ENCODE measurements at places on chromosomes 11 and 22.

GRCh38 chr22:37182949-37183245 lies 5.2 kb downstream of the C1QTNF6 start:
- DNase-seq: no peak

DNA sequence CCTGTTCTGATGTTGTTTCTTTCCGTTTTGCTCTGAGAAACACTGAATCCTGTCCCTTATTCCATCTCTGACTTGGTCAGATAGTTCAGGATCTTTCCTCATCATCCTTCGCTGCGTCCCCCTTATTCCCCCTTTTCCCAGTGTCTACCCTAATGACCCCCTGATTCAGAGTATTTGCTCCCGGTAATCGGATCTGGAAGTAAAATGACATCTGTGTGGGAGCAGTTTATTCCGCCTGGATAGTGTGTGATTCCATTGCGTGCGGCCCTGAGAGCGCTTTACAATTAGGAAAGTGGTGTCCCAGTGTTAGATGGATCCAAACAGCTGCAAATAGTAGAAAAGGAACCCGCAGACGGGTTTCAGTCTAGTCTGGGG lies 606 bp downstream of the DRG1 start:
- DNase-seq: no peak

DNA sequence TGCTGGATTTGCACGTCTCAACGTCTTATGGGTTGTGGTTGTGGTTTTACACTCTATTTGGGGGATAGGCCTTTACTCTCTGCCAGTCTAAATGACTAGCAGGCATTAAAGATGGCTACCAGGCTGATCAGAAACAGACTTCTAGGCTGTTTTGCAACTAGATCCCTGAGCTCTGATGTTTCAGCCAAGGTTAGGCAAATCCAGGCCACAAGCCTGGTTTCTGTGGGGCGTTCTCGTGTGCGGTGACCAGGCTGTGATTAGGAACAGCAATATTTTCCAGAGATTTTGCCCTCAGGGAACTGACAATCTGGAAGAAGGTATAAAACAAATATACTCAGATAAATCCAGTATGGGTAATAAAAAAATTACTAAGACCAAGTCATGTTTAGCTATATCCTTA lies 502.4 kb downstream of the INSC start:
- DNase-seq: no peak

DNA sequence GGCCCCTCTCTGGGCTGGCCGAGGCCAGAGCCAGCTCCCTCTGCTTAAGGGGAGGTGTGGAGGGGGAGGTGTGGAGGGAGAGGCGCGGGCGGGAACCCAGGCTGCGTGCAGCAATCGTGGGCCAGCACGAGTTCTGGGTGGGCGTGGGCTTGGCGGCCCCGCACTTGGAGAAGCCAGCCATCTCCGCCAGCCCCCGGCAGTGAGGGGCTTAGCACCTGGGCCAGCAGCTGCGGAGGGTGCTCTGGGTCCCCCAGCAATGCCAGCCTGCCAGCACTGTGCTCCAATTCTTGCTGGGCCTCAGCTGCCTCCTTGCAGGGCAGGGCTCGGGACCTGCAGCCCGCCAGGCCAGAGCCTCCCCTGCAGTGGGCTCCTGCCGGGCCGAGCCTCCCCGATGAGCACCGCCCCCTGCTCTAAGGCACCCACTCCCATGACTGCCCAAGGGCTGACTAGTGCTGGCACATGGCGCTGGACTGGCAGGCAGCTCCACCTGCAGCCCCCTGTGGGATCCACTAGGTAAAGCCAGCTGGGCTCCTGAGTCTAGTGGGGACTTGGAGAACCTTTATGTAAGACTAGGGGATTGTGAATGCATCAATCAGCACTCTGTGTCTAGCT lies 96.7 kb upstream of the OR9G4 start:
- DNase-seq: no peak

DNA sequence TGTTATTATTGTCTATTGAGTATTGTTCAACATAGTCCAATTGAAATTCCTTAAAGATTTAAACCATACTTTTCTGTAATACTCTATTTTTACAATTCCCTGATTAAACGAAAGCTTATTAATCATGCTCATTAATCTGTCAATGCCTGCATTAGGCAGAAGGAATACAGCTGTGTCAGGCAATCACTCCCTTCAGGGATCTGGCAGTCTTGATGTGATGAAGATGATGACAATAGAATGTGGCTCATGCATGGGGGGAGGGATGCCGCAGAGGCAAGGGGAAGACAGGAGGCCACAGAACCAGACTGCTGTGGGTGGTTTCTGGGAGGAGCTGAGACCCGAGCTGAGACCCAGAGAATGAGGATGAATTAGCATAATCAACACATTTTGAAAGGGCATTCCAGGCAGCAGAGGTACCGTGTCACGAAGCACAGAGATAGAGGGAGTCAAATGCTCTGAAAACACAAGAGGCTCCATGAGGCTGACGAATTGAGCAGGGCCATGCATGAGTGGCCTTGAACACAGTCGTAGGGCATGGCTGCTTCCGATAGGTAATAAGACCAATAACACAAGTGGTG lies 1075.5 kb downstream of the OPCML start:
- DNase-seq: no peak

DNA sequence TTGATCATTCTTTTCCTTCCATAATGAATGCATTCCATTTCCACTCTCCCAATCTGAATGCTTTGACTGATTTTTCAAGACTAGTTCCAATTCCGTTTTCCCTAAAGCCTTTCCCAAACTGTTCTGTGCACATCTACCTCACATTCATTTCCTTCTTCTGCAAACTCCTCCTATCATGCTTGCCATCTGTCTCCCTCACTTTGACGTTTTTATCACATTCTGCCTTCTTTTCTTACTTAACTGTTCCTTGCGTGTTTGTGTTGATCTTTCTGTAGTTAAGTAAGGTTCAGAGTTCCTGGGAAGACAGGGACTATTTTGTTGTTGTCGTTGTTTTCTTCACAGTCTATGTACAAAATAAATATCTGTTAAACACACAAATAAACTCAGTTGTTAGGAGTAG lies 179.0 kb downstream of the NXPE2 start:
- no peak for DNase-seq

- DNase-seq: no peak
Observed at GRCh38 chr11:117519170-117519569, 191.5 kb downstream of the CEP164 start.

DNA sequence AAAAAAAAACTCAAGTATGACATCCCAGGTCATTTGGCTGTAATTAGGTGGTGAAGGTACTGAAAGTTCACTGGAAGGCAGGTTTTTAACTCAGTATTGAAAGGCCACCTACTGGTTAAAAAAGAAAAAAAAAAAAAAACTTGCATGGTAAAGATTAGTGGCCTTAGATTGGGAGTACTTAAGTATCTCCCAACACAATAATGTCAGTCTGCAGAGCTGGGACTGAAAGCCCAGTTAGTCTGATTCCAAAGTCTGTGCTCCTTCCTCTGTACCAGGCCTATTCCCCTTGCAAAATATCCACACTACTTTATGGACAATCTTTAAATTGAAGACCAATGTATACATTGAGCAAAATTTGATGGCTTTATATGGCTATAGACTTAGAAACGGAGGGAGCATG lies 85.5 kb downstream of the NOX4 start:
- DNase-seq: no peak

DNA sequence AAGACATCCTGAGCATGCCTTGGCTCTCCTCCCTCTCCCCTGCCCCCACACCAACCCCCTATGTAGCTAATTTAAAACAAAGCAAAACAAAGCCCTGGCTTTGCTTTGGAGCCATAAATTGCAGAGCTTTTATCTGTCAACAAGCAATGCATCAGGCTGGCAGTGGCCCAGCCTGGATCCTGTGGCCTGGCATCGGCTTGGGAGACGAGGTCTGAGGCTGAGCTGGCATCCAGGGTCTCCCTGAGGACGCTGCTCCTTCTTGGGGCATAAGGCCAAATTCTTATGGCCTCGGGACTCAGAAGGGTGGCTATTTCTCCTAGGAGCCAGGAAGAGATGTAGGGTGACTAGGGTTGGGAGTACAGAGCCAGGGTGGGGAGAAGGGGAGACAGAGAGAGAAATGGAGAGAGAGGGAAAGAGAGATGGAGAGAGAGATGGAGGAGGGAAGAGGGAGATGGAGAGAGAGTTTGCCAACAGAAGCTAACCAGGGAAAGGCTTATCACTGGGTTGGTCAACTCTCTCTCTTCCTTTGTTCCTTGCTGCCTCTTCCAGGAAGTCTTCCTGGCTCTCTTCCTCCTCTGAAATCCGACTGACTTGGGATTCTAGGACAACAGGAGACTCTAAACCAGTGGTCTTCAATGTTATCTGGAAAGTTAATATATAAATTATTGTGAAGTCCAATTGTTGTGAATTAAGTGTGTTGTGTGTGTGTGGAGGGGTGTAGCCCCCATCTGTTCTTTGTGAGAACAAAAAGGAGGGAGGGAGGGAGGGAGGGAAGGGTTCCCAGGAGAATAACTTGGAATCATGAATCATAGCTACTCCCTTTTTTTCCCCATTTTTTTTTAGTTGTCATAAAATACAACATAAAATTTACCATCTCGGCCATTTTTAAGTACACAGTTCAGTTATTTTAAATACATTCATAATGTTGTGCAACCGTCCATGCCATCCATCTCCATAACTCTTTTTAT lies 29.1 kb downstream of the TSPAN18 start:
- no peak for DNase-seq

- DNase-seq: no peak
Observed at GRCh38 chr11:120775986-120776951, 247.6 kb upstream of the TBCEL start.

DNA sequence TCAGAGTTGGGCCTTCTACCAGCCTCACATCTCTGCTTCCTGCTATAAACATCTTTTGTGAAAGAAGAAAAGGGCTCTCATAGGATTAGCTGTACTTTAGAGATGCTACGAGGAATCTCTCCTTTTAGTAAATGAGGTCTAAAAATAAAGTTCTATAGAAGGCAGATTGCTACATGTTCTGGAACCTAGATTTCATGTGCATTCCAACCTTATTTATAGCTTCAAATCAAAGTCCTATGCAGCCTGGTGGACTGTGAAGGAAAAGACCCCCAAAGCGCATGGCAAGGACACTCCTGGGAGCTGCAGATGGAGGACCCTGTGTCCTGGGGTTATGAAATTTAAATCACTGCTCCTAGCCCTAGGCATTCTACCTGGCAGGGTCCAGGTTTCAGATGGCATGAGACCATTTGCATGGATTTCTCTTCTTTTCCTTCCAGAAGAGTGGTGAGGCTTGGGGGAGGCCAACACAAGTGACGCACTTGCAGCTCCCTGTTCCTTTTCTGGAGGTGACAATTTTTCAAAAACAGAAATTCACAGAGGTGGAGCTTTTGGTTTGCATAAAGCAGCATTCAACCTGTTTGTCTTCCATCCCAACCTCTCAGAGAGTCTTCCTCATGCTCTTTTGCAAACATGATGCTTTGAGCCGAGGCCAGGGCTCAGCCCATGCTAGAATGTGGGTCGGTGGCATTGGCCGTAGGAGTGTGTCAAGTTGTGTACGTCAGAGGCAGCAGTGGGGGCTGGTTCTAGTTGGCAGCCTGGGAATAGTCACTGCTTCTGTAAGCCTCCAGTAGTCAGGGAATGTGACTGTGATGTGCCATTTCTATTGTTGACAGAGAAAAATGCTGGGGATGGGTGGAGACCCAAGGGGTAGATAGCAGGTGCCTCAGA lies 6.3 kb downstream of the CRY2 start:
- DNase-seq: no peak

GRCh38 chr11:47392546-47393162 lies 14.3 kb upstream of the SPI1 start:
- no peak for DNase-seq

- DNase-seq: no peak
Observed at GRCh38 chr11:97615546-97615945, 1225.7 kb downstream of the JRKL start.

- no peak for DNase-seq
Observed at GRCh38 chr11:127592371-127592770, 591.8 kb upstream of the KIRREL3 start.

DNA sequence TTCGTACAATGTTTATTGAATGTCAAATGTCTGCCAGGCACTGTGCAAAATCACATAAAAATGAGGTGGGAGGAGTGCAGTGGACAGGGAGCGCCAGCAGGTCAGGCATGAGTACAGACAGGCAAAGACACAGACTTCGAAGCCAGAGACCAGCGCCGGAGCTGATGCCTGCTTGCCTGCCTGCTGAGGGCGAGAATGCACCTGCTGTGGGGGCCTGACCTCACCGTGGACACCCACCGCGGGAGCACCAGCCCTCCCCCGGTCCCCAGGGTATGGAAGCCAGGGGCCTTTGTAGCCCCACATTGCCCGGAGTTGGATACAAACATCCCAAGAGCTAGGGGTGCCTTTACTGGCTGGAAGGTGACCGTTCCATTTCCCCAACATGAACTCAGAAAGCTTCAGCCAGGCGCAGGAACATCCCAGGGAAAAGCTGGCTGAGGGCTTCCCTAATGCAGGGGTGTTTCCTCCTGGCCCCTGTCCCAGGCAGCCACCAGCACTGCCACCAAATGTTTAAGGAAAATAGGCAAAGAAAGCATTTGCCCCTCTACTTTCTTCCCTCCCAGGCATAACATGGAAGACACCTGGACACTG lies 17.9 kb downstream of the IFITM10 start:
- no peak for DNase-seq

DNA sequence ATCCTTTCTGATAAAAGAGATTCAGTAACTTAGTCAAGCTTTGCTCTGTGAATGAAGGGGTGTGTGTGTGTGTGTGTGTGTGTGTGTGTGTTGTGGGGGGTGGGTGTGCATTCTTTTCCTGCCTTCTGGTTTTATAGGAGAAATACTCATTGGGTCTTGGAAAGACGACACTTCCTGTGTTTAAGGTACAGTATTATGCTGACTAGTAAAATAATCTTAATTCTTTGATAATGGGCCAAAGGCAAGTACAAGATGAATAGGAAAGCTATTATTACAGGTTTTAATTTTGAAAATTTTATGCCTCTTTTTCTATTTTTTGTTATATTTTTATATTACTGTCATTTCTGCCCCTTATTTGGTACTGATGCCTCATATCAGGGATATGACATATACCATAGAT lies 26.1 kb downstream of the HSD17B12 start:
- DNase-seq: no peak

DNA sequence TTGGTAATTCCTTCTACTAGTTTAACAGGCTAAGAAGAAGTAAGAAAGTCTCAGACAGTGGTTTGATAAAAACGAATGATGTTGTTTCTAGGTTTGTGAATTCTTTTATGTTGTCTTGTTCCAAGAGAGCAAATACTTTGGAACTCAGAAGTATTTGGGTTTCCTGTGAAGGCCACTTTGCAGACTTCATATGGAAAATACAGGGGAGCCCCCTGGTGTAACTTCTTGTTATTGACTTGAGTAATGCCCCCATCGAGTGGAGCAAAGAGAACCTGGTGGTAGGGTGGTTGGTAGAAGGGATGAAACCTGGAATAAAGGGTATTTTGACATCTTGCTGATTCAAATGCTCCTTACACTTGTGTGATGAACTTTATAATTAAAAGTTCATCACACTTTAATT lies 40.0 kb upstream of the PTH start:
- no peak for DNase-seq
